Cerebellar cortex (tissue), 1 donor: ENCODE measurements at places on chromosomes 4 and X.

GRCh38 chr4:24927049-24927448, 14.2 kb upstream of the CCDC149 start:
- no peak for DNase-seq

GRCh38 chr4:130632731-130633604, 1537.0 kb downstream of the C4orf33 start:
- DNase-seq = no peak

DNA sequence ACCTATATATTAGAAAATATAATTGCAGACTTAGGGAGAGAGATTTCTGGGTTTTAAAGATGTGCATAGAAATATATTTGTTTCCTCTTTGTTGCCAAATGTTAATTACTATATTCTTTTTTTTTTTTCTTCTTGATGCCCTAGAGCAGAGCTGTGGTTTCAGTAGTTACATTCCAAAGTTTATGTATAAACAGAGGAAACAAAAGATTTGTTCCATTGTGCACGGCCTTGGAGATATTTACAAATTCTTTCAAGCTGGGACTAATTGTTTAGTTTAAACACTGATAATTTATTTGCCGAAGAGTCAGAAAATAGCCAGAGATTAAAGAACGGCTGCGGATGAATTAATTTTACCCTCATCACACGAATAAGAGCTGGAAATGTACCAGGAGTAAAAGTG, 85.1 kb downstream of the USP46 start:
- no peak for DNase-seq

DNA sequence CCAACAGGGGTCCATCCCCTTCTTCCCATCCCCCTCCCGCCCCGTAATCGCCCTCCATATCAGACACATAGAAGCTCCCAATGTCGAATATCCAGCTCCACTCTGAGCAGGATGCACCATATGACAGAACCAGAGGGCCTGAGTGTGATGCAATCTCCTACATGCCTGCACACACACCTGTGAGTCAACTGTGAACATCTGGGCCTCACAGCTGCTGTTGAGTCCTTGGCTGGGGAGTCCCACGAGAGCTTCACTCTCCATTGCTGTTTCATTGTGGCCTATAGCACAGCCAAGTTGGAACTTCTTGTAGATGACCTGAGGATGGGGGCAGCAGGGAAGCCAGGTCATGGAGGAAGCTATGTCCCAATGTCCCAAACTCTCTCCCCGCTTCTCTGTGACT, 8.2 kb downstream of the SLC38A5 start:
- no peak for DNase-seq

GRCh38 chrX:10011991-10012390, 44.8 kb downstream of the CLDN34 start:
- DNase-seq = no peak

DNA sequence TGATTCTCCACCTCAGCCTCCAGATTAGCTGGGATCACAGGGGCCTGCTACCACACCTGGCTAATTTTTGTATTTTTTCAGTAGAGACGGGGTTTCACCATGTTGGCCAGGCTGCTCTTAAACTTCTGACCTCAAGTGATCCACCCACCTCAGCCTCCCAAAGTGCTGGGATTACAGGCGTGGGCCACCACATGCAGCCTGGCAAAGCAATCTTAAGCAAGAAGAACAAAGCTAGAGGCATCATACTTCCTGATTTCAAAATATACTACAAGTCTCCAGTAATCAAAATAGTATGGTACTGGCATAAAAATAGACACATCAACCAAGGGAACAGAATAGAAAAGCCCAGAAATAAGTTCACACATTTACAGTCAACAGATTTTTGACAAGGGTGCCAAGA, 12.8 kb upstream of the F8A1 start:
- no peak for DNase-seq

DNA sequence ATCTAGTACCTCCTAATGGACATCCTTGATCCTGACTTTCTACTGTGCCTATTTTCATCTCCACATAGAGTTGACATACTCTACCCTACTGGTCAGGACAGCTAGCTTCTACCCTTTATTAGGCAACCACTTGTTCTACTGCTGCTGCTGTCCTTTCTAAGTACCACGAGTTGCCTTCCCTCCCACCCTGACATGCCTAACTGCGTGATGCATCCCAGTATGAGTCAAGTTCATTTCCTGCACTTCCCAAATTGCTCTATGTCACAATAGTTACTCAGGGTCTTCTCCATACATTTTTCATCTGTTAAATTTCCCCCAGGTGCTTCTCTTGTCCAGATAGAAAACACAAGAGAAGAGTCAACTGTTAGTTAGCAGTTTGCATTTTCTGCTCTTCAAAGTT, 133.4 kb downstream of the TBC1D19 start:
- no peak for DNase-seq

- DNase-seq = no peak
Measured at GRCh38 chr4:185683222-185683621, 128.8 kb downstream of the SORBS2 start.

- DNase-seq = no peak
Measured at GRCh38 chr4:158664806-158665205, 6.9 kb downstream of the C4orf46 start.

GRCh38 chr4:109981936-109982335, 69.3 kb downstream of the EGF start:
- no peak for DNase-seq

GRCh38 chr4:16411501-16412085, 185.3 kb upstream of the TAPT1 start:
- no peak for DNase-seq

DNA sequence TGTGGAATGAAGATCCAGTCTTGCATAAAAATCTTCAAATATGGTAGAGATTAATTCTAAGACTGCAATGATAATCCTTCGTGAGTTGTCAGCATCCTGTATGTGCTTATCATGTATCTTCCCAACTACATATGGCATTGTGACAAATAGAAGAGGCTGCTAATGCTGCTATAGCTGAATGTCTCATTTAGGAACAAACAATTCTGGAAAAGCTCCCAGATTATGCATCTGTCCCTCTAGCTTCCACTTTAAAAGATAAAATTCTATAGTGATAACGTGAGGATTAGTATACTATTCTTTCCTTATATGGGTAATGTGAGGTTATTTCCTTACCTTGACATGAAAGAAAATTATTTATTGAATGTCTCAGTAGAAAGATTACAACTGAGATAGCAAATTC, 930.9 kb downstream of the DMD start:
- DNase-seq = peak; percentile 23

- DNase-seq = no peak
Measured at GRCh38 chr4:113179091-113179490, 129.6 kb downstream of the ANK2 start.

GRCh38 chr4:99028187-99028586, 32.7 kb downstream of the METAP1 start:
- DNase-seq = no peak

- DNase-seq = no peak
Measured at GRCh38 chr4:183823434-183823833, 81.7 kb upstream of the STOX2 start.

DNA sequence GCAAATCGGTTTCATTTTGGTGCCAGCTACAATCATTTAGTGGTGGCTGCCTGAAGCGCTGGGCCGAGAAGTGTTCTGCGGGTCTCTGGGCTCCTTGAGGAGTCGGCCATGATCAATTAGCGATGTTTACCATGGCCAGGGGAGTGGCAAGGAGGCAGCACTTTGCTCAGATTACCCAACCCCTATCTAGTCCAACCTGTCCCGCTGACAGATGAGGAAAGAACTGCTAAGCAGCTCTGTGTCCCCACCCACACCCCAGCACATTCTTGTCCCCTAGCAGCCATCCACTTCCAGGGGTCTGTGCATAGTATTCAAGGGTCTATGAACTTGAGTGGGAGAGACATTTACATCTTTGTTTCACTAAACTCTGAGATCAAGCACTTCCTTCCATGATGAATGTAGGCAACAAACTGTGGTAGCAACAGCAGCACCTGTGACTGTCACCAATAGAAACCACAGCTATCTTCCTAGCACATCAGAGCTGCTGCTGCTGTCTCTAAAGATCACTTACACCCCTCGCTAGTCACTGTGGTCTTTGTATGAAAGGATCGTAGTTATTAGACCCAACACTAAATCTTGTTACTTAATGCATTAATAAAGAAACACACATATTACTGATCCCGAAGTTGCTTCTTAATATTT, 331.6 kb downstream of the BCOR start:
- DNase-seq = no peak

GRCh38 chr4:2907226-2907625, 56.0 kb downstream of the NOP14 start:
- DNase-seq = no peak

DNA sequence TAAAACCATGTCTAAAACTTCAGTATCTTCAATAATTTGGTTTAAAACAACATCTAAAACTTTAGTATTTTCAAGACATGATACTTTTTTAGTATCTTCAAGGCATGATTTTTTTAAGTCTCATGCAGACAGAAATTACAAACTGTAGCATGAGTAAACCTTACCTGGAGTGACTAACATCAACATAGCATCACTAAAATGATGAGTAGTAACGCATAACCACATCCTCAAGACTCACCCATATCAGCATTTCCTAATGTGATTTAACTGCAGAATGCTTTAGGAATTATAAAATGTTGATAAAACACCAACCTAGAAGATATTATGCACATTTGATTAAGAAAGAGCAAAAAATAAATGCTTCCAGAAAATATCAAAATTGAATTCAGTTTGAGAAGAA, 19.7 kb upstream of the EDNRA start:
- DNase-seq = no peak

DNA sequence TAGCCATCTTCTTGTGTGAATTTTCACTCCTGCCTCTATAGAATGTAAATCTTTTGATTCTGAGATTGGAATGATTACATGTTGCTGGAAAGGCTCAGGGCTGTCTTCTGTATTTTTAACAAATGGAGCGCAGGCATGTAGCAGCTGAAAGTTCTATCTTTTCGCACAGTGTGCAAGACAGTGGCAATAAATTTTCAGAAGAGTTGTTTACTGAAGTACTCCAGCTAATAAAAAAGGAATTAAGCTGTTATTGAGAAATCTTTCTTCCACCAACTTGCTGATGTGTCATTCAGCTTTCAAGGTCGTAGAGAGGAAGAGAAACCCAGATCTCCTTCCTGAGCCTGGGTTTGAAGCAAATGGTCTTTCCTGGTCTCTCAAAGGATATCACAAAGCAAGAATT, 122.0 kb upstream of the PUDP start:
- no peak for DNase-seq

- no peak for DNase-seq
Measured at GRCh38 chr4:21470535-21470934, 478.0 kb downstream of the KCNIP4 start.

DNA sequence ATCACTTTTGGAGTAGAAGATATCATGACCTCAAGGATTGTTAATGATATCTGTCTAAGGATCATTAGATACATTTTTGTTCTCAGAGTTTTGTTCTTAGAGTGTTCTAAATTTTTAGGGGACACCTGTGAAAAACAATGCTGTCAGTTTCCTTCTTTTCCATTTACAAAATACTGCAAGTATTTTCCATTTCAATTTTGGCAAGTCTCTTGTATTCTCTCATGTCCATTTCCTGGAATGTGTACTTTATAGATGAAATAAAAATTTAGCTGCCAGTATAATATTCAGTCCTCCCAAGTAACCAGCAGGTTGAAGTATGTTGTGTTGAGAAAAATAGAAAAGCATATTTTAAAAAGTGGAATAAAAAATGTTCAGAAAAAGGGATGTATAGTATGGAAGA, 117.9 kb upstream of the HPGD start:
- DNase-seq = no peak

DNA sequence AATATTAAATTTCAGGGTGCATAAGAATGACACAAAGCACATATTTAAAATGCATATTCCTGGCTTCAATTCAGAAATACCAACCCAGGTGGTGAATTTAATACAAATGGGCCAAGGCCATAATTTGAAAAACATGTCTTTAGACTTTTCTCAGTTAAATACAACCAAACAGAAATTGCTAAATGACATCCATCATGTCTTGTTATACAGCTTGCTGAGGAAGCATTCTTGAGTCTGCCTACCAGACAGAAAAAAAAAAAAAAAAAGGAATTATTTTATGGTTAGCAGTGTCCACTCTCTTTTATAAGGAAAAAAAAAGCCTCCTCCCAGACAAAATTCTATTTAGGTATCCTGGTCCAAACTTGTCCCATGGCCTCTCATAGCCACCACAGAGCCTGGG, 119.1 kb downstream of the PAPSS1 start:
- DNase-seq = no peak

- DNase-seq = peak; percentile 20
Measured at GRCh38 chrX:13428053-13428786, 108.4 kb upstream of the ATXN3L start.

DNA sequence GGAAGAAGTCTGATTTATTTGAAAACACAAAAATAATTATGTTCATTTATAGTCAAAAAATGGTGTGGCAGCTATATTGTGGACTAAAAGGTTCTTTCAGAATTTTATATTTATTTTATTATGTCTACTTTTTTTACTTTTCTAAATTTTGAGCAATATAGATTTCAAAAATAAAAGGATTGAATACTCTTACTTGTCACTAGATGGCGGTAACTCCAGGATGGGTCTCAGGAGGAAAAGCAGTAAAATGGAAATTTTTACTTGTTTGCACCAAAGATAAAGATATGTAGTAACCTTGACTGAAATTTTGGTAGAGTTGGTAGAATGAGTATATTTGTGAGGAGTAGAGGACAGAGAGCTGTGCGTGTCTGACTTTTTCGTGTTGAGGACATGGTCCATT, 14.5 kb upstream of the DACH2 start:
- peak; percentile 0 for DNase-seq

DNA sequence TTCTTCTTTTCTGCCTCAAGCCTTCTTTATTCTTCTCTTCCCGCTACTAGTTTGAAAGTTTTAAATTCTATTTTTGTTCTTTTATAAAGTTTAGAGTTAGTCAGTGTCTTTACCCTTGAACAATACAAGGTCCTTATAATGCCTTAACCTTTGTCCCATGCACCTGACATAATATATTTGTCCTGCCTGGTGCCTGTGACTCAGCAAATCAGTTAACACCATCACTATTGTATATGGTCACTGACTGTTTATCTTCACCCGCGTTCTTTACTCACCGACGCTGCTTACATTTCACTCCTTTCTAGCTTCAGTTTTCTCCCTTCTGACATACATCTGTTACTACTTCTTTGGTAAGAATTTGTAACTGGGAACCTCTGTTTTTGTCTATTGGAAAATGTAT, 5.7 kb downstream of the SMIM20 start:
- DNase-seq = no peak

- DNase-seq = no peak
Measured at GRCh38 chr4:84887824-84888223, 78.7 kb downstream of the WDFY3 start.

- no peak for DNase-seq
Measured at GRCh38 chr4:41696763-41697162, 51.8 kb downstream of the PHOX2B start.

- DNase-seq = peak; percentile 88
Measured at GRCh38 chrX:107118322-107119147, at the start of gene RBM41. Gene RBM41, minus strand, starts transcription at chrX:107118822. Its CDS starts 49 bp downstream, at chrX:107118773.
